ENCODE measurements at places on chromosomes 13 and 19.

DNA sequence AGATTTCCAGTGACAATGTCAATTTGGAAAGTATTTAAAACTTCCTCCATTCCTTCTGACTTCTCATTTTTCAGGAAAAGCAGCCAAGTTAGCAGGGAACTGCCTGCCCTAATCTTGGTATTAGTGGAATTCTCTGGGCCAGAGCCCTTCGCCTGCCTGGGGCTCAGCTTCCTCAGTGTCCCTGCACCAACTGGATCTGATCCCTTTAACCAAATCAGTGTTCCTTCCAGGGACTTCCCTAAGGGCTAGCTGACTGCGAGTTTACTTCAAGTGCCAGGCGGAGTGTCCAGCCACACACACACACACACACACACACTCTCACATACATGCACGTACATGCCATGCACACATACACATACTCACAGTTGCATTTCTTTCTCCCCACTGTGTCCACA lies 20.0 kb downstream of the RAB20 start:
- no peak for DNase-seq

DNA sequence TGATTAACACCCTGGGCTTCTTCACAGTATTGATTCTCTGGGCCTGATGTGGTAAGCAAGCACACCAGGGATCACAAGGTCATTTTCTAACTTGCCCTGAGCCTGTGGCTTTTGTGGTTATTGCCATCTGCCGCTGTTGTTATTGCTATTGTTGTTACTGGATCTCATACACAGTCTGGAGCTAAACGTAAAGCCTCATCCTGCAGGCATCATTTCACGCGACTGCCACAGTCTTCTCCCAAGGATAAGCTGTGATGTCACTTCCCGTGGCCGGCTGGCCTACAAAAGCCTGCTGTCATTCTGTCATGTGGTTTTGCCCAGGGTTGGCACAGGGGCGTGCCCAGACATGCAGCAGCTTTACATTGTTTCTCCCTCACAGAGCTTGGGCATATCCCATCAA lies 154.0 kb upstream of the GPR12 start:
- no peak for DNase-seq

- no peak for DNase-seq
These were observed 7.2 kb downstream of the UHRF1 start for GRCh38 chr19:4916292-4917082.

DNA sequence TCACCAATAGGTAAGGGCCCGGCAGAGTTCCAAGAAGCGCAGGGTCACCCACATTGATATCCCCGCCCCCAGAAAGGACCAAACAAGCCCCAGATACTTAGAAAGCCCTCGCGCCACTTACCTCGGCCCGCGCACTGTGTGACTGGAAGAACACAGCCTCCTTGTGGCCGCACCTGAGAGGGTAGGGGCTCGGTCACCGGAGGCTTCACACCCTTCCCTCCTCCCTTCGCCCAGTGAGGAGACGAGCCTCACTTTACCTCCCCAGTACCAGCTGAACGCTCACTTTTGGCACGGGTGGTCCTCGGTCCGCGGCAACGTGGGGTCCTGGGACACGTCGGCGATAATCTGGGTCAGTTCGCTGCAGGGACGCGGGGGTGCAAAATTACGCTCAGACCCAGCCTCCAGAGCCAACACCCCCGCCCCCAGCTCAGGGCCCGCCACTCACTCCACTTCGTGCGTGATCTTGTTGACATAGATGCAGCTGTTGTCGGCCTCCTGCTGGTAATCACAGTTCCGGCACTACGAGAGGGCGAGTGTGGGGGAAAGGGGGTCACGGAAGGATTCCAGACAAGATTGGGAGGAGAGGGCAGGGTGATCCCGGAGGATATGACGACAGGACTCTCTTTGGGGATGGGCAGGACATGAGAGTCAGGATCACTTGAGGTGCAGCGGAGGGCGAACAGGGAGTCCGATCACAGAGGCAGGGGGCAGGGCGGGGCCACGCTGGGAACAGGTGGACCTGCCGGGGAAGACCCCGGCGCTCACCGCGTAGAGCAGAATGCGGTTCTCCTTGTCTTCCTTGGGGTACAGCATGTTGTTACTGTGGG lies 568 bp downstream of the POLR2I start:
- DNase-seq: no peak

GRCh38 chr19:49916839-49917733 lies 11.9 kb upstream of the ATF5 start:
- no peak for DNase-seq

DNA sequence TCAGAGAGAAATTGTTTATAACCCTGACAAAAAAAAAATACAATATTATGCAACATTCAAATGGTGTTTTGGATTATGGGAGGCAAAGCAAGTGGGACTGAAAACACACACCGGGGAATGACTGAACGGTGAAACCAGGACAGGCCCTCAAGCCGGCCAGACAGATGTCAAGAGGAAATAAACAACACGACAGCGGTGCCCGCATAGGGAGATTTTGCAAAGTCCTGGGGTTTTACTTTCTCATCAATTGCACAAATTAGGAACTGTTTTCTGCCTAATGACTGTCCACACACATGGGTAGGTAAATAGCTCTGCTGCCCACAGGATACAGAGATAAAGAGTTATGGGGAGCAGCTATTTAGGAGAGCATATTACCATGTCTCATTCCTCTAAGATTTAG lies 134.5 kb downstream of the IRS2 start:
- DNase-seq: no peak

DNA sequence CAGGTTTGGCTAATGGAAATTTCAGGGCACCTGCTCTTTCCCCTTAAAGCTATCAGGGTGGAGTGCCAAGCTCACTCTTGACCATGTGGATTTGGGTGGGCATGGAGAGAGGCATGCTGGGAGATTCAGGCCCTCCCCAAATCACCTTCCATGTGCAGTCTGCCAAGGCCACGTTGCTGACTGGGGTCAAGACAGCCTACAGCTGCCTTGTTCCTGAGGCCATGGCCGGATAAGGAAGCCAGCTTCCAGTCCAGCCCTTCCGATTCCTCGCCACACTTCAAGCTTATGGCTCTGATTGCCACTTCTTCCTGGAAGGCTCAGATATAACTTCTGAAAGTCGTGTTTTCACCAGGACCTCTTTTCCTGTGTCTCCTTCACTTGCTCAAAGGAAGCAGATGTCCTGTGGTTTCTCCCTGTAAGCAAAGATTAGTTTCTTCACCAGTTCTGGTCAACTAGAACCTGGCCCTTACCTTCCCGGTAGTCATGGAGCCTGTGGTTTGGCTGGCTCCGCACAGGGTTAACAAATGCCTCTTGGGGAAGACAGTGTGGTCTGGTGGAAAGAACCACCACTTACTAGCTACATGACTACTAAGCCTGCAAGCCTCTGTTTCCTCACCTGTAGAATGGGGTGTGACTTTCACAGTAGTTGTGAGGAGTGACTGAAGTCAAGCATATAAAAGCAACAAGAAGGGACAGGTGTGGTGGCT lies 16.1 kb upstream of the TPT1 start:
- no peak for DNase-seq

DNA sequence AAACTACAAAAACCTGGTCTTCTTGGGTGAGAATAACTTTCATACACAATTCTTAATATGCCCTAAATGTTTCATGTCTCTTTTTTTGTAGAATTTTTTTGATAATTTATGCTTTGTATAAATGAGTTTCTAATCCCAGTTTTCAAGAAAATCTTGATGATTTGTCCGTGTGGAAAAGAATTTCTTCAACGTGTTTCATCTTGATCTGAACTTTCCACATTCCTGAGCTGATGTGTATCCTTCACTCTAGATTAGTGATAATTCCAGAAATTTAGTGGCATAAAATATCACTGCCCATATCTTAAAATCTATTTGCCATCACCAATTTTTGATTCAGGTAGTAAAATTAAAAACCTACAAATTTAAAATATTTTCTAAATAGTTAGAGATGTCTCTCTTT lies 24.6 kb downstream of the ZNF431 start:
- no peak for DNase-seq

- no peak for DNase-seq
These were observed 11.4 kb downstream of the PCCA start for GRCh38 chr13:100100115-100100879.

DNA sequence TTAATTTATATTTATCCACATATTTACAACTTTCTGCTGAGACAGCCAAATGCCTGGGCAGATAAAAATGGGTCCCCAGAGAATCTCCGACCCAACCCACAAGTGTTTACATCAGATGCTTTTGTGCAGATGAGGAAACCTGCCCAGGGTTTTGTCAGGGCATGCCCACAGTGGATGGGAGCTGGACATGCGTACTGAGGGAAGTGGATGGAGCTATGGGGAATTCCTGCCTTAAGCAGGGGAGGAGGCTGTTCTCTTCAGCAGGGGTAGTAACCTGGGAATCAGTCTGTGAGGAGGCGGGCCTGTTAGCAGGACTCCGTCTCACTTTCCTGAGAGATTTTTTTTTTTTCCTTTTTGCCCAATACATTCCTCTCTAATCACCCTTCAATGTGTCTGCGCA lies 122.9 kb downstream of the RFC3 start:
- DNase-seq: no peak

GRCh38 chr19:35587321-35587720 lies 1.3 kb downstream of the PMIS2 start:
- no peak for DNase-seq

- no peak for DNase-seq
These were observed 354.9 kb upstream of the HTR2A start for GRCh38 chr13:47251771-47252170.

DNA sequence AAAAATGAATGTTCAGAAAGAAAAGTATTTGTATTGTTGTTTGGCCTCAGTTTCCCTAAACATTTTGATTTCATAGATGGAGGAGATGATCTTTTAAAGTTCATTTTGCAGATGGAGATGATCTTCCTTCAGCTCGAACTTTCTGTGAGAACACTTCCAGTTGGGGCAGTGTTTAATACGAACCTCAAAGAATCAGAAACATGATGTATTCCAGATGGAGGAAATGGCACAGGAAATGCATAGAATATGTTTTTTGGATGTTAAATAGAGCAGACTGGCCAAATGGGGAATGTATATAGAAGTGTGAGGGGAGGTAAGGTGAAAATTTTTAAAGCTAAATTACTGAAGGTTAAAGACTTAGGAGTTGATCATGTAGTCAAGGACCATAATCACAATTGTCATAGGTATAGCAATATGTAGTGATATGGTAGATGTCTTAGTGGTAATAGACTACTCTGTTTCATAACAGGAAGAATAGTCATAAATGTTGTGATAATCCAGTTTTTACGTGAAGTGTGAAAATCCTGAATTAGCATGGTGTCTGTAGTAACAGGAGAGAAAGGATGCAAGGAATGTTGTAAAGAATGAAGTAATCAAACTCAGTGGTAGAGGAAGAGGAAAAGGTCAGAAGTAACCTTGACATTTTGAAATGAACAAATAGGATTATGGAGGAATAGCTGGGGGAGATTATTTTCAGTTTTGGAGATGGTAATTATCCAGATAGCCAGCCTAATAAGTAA lies 5.1 kb downstream of the RAP2A start:
- DNase-seq: no peak

DNA sequence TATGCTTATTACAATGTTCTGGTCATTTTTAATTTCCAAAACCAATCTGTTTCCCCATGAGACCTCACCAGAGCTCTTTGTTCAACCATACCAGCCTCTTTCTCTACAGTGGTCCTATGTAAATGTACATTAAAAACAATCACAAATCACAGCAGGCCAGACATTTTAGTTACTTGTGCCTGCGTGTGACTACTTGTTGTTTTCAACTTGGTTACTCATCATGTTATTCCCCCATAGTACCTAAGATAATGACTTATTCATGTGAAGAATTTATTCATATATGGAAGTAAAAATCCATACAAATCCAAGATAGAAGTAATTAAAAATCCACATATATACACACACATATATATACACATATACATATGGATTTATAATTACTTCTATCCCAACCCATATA lies 379.6 kb downstream of the SLITRK6 start:
- DNase-seq: no peak

GRCh38 chr13:33512880-33513554 lies 227.5 kb upstream of the STARD13 start:
- no peak for DNase-seq

GRCh38 chr19:33064792-33065550 lies at the start of gene RHPN2:
RHPN2 (minus strand) TSS chr19:33064888; CDS start chr19:33064852, 36 bp downstream.
- no peak for DNase-seq

DNA sequence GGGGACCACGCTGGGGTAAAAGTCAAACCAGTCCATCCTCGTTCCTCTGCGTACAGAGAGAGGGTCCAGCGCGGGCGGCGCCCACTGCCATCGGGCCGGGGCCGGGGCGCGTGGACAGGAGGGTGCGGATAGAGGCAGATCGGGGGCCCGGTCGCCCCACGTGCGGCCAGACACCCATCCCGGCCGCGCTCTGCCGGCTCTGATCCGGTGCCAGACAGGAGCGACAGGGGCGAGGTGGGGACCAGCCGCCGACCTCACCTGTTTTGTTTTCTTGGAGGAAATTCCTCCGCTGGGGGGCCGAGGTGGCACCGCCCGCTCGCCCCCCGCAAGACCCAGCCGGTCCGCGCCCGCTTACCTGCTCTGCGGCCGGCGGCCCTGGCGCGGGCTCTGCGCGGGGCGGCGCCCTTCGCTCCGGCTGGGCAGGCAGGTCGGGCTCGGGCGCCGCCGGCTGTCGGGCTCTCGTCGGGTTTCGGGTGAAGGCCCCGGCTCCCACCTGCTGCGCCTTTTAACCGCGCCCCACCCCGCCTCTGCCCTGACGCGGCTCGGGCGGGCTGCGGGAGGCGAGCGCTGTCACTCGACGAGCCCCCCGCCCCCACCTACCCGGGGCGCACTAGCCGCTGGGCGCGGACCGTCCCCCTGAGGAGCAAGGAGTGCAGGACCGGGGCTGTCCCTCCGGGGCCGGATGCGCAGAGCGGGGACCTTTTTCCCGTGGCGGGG lies at the start of gene GJB6:
Gene GJB6, minus strand, starts transcription at position 481 of the 717 bp plus-strand sequence. CDS start 8,839 bp downstream, outside the sequence.
- no peak for DNase-seq

DNA sequence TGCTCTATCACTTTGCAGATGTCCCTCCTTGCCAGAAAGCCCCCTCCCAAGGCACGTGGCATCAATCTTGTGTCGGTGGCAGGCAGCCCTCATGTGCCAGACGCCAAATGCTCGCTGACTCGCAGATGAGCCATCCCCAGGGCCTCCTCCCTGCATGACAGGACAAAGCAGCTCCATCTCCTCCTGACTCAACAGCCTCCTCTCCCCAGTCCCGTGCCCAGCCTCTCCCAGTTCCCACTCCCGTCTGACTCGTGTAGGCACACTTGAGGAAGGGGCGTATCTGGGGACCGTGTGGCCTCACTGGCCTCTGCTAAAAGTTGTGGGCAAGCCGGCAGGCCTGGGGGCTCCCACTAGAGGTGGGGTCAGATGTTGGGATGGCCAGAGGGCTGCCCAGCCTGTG lies 133.6 kb downstream of the STK24 start:
- no peak for DNase-seq

- DNase-seq: no peak
These were observed 8.5 kb downstream of the ARID3A start for GRCh38 chr19:934197-934840.

GRCh38 chr13:95156208-95156607 lies 145.0 kb downstream of the ABCC4 start:
- DNase-seq: no peak

Data from right renal cortex interstitium (tissue), 3 donors.